Stimulated activated CD4-positive, alpha-beta T cell treated with anti-CD3 and anti-CD28 coated beads, Interleukin-1b, Interleukin-23, amount 100 ng/mL, for 1 hour (primary cell): ENCODE measurements at places on chromosomes 5 and 9.

DNA sequence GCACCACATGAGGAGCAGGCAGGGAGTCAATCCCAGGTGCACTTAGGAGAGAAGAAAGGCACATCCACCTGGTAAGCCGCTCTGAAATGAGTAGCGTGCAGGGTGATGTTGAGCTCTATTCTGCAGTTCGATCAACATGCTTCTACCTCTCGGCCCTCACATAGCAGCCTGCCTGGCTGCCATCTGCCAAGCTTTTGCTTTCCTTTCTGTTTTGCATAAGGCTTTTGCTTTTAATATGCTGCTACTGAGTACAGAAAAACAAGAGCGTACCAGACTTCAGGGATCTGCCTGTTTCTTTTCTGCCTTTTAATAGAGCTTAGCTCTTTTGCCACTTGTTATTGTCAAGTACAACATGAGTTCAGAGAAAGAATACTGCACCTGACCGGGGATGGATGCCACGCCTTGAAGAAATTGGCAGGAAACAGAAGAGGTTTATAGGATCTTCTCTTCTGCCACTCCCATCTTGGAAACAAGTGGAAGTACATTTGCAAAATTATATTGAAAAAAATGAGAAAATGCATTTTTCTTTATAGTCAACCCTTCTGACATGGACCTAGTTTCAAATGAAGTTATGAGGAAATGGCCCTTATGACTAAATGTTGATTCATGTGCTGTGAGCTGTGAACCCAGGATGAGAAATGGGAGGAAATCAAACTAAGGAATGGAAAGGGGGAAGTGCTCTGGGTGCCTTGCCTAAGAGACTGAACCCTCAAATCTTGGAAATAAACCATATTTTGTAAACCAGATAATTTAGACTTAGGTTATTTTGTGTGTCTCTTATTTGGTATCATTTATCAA, 4.0 kb upstream of the FCHO2 start:
- no peak for DNase-seq

- DNase-seq: no peak
Observed at GRCh38 chr9:33452828-33453271, 5.5 kb upstream of the AQP3 start.

- DNase-seq: no peak
Observed at GRCh38 chr5:603081-603998, 8.8 kb upstream of the CEP72 start.

DNA sequence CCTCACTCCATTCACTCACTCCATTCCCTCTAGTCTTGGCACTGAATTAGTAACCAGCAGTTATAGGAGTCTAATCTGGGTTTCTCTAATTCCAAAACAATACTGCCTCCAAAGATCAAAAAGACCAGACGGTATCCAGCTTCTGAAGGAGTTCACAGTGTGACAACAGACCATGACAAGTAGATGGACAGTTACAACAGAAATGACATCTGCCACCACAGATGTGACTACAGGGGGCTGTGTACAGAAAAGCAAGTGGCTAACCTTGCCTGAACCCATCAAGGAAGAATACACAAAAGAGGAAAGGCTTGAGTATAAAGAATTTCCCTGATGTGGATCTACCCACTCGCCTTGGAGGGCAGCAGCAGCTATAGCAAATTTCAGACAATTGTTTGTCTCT, 112.4 kb downstream of the ACTL7B start:
- DNase-seq: no peak

DNA sequence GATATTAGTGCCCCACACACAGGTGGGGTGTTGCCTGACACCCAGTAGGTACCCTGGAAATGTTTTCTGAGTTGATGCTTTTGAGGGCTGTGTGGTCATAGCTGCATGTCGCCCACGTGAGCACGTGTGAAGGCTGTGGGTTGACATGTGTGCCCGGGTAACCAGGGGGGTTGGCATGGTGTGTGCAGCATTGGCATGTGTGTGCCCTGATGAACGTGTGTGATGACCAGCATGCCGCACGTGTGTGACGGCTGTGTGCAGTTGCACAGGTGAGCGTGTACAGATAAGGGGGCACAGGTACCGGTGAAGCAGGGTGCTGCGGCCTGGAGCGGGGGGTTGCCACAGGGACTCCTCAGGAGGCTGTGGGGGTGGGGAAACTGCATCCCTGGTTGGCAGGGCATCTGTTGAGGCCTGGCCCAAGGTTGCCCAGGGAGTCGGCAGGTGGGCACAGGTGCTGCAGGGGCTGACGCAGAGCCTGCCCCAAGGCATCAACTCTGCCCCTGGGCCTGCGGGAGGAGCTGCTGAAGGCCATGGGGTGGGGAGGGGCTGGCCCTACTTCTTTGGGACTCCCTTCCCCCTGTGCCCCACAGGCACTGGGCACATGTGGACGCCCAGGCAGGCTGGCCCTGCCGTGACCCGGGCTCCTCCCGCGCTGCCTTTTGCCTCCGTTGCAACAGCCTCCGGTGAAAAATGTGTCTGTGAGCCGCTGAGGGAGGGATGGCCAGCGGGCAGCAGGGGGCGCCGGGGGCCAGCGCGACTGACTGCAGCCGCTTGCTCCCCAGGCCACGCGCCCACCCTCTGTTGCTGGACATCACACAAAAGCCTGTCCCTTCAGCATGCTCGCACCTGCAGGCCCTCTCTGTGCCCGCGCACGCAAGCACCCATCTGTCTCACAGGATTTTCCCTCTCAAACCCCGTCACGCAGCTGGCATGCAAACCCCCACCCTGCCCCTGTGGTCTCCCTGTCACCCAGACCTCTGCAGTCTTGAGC, 2.2 kb downstream of the UNC5A start:
- no peak for DNase-seq

- DNase-seq: no peak
Observed at GRCh38 chr5:124910354-124911016, 164.0 kb upstream of the ZNF608 start.

GRCh38 chr9:17905366-17905765, 326.5 kb downstream of the SH3GL2 start:
- DNase-seq: no peak

DNA sequence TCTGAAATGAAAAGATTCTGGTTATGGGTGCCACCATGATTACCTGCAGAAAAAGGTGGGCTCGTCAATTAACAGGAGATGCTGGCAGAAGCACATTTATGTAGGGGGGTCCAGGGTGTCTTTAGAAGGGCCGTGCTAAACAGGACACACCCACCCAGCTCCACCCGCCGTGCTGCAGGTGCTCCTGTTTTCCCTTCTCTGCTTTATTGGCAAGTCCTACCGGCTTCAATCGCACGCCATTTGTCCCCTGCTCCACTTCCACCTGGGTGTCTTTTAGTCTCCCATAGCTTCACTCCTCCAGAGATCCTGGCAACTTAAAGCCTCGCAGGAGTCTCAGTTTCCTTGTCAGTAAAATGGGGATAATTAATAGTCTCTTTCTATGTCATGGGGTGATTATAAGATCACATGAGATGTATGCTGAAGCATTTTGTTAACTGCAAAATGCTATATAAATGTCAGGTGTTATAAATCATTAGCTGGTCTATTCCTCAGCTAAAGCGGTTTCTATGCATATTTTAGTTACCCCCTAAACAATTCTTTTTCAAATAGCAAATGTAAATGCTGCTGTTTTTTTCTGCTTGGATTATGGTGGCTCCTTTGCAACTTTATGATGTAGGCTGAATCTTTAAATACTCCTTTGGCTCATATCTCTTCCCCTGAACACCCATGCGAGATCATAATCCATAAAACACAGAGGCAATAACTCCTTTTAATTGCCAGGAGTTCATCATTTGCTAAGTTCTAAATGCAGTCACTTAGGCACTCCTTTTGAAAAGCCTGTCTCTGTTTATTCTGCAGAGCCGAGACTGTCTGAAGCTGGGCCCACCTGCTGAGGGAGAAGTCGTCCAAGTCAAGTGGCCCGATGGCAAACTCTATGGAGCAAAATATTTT, 406.9 kb downstream of the KDM4C start:
- no peak for DNase-seq

GRCh38 chr9:134434894-134435506, 108.7 kb downstream of the RXRA start:
- DNase-seq: no peak

DNA sequence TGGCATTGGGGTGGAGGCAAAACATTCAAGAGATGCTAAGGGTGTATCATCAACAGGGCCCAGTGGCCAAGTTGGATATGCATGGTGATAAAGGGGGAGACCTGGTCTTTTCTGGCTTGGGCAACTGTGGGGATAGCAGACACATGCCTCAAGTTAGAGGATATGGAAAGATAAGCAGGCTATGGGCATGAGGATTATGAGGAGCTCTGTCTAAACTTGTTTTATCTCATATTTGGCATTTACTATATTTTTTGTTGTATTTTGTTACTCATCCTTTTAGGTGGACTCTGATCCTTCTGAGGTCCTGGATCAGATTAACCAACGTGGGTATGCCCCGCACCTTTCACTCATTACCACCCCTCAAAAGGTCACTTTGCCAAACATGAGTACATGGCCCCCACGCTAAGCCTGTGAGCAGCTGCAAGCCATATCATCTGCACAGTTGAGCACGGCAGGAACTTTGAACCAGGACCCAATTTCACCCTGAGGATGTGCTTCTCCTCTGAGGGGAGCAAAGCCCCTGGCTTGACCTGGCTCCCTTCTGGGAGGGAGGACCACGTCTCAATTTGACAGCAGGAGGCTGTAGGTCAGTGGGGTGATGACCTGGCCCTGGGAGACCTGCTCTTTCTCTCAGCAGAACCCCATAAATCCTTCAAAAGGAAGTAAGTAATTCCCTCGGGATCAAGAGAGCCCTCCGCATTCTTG, 71.1 kb upstream of the CD180 start:
- DNase-seq: no peak

- no peak for DNase-seq
Observed at GRCh38 chr5:53827211-53827651, 266.8 kb downstream of the NDUFS4 start.

DNA sequence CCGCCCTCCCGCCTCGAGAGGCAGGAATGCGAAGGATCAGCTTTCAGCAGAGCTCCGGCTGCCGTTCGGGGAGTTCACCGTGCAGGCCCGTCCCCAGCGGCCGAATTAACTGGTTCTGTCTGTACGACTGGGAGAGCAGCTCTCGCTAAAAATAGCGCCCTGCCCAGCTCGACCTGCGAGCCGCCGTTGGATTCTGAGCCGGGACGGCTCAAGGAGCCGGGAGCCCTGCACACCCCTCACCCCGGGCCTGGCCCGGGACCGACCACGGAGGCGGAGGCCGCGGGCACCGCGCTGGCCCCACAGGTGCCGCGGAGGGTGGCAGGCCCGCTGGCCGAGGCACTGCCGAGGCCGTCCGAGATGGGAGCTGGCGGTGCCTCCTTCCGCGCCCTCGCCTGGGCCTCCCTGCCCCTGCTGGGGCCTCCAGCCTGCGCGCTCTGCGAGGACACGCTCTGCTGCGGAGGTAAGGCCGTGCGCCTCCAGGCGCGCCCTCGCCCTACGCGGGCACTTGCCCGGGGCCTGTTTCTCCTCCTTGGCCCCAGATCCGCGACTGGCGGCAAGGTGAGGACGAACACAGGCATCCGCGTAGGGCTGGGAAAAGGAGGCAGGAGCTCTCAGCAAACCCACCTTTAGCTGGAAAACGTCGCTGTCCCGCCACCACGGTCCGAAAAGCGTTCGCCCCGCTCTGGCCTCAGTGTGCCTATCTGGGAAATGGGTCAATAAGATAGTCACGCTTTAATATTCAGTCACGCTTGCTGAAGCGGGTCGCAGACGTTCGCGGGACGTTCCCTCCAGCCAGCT, 53.1 kb upstream of the DAB2IP start:
- DNase-seq: no peak

DNA sequence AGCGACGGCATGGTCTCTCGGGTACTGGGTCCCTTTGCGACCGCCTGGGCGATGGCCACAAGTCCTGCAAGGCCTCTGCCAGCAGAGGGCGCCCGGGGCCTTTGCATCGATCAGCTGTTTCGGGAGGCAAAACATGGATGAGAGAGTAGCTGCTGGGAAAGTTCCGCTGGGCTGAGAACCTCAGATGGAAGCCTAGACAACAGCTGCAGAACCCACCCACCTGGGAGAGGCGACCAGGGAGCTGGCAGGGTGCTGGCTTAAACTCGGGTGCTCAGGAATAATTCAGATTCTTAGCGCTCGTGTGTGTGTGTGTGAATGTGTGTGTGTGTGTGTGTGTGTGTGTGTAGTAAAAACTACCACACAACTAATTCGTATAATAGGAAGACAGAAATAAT, 50.0 kb downstream of the TRIM32 start:
- DNase-seq: no peak

DNA sequence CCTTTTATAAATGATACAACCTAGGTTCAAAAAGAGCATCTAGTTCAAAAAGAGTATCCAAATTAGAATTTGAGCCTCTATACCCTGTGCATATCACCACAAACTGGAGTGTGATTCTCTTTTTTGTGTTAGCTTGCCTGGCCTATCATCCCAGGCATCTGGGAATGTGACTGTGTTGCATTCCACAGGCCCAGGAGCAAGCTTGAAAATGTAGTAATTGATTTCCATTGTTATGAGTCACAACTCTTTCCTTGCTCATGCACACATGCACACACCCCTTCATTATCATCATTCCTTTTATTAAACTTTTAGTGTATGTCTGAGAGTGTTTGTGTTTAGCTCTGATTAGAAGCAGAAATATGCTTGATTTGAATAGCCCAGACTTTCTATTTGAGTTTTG, 75.2 kb downstream of the FCHO2 start:
- DNase-seq: no peak

- DNase-seq: no peak
Observed at GRCh38 chr9:133274236-133275104, 531 bp downstream of the ABO start.
